Fibroblast of skin of right quadriceps (primary cell): ENCODE measurements at places on chromosomes 3 and 15.
A peak's percentile ranks its signal among the peaks of the same experiment; 100 is the strongest.

DNA sequence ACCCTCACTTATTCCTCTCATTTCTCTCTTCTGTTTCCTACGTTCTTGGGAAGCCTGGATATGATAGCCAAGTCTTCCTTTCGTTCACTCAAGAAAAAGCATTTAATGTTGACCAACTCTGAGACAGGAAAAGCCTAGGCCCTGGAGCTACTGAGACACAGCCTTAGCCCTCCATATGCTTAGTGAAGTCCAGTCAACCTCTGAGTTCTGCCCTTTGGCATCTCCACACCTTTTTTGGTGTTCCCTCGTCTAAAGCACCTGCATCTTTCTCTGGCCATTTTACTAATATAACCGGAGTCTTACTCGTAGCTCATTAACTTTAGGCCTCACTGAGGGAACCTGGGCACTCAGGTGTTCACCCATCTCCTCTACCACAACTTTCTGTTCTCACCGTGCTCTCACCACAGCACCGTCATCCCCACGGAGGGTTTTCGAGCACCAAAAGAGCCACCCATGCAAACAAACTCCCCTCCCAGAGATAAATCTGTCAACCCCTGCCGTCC, 632 bp downstream of the MTHFS start:
- DNase-seq = no peak

DNA sequence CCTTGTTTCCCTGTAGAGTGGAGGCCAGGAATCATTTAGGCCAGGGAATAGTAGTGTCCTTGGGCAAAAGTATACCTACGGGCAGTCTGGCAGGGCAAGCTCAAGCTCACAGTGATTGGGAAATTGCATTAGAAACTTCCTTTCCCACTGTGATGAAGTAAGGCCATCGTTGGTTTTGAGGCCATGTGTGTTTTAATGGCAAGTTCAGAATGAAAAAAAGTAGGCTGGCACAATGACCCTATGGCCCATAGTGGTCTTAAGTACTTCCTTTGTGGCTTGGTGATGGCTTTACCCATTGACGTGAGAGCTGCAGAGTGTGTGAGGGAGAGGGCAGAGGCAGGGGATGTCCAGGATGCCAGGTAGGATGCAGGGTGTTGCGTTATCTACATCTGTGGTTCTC, 28.8 kb downstream of the LIMD1 start:
- no peak for DNase-seq

- DNase-seq = peak; percentile 89
Measured at GRCh38 chr3:172125963-172126457, 86.6 kb downstream of the FNDC3B start.

GRCh38 chr3:112010636-112011035, 11.9 kb downstream of the TAGLN3 start:
- DNase-seq = no peak

DNA sequence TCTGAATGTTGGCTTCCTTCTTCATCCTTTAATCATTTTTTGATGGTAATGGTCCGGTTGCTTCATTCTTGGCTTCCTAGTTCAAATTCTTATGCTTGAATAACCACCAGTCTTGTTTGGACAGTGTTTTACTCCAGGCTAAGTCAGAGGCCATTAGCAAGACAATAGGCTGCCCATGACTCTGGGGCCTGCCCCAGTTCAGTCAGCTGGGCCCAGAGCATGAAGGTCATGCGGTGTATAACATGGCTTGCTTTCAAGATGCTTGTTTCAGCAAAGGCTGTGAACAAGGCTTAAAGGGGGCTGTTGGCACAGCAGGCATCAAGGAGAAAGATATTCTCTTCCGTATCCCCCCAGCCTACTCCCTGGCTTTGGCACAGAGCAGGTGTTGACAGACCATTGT, 13.7 kb downstream of the TM4SF18 start:
- no peak for DNase-seq

DNA sequence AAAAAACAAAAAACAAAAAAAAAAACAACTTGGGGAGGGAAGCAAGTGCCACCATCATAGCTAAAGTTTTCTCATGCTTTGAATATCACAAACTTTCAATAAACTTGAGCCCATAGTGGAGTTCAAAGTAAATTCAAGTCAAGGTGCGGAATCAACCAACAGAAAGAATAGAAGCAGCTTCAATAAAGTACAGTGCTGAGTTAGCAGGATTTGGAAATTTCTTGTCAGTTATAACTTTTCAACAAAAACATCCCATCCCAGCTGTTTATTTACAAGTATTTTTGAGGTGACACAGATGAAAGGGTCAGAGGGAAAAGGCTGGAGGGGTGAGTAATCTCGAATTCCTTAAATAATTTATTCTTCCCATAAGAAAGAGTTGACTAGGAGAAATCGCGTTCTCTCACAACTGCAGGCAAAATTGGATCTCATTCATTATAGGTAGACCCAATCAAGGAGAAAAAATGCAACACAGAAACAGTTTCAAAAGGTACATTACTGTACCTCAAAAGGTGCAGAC, 477.4 kb upstream of the RASGRP1 start:
- no peak for DNase-seq

DNA sequence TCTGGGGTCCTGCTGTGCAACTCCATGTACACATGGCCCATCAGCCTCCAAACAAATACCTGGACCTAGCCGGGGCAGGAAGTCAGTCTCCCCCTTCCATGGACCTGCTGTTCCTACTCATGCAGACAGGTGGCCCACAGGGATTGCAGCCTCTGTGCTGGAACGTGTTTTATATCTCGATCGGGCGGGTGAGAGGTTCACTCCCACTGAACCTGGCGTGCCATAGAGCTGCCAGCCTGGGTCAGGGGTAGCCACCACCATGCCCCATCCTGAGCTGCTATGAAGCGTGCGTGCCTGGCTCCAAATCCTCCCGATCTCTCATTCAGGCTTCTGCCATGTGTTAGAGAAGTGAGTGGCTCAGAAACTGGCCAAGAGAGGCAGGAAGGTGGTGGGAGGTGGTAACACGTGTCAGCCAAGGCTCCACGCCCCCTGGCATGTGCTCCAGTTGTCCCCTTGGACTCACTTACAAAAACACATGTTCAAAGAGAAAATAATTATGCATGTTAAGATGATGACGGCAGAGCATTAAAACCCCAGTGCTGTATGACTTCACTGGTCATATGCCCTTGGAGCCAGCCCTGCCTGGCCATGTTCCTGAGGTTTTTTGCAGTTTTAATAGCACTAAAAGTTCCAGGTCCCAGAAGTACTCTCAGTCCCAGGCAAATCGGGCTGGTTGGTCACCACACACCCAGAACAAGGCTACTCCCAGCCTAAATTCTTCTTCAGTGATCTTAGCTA, 30.6 kb downstream of the CTSH start:
- no peak for DNase-seq

DNA sequence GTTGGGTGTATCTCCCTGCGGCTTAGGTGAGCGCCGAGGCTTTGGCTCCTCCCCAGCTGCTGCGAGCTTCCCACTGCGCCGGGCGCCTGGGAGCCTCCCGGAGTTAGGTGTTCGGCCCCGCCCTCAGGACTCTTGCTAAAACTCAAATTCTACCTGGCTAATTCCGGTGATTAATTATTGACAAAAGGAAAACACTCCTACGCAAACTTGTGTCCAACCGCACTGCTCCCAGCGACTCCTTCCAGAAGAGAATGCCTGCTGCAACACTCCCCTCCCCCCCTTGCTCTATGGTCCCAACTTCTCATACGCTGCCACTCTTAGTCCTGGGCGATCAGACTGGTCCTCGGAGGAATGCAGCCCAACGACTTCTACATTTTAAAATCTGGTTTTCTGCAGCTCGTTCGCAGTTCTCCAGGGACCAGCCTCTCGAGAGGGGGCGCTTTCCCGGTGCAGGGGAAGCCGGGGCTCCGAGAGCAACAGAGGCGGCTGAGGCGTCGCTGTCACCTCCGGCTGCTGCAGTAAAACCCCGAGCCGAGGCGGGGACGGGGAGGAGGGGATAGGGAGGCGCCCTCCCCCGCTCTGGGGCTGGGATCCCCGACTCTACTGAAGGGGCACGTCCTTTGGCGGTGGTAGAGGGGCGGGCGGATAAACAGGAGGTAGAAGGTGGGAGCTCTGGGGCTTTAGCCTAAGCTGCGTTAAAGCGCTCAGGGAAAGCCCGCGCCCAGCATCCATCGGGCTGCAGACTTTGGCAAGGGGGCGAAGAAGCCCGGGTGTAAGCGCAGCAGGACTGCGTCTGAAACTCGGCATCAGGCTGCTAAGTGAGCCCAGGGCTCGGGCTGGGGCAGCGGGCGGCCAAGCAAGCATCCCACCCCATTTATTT, at the start of gene SPTSSB:
SPTSSB (minus strand) TSS at position 77 of the 880 bp plus-strand sequence. CDS start 25,194 bp downstream, outside the sequence.
- DNase-seq = peak; percentile 13

- DNase-seq = peak; percentile 88
Measured at GRCh38 chr3:139534455-139534812, 5.1 kb downstream of the RBP1 start.

DNA sequence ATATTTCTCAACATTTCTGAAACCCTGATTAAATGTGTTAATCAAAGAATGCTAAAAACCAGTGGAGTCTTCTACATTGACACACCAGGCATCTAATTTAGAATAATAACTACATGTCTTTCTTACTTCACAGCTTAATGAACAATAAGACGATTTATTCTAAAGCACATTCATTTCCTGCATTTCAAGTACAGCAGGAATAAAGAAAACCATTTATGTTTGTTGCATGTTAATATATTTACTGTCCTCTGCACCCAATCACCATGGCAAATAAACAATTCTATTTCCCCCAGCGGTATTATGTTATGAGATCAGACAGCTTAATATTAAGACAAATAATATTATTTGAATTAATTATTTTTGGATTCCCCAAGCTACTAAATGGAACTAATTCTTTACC, 1336.3 kb upstream of the CADM2 start:
- no peak for DNase-seq

DNA sequence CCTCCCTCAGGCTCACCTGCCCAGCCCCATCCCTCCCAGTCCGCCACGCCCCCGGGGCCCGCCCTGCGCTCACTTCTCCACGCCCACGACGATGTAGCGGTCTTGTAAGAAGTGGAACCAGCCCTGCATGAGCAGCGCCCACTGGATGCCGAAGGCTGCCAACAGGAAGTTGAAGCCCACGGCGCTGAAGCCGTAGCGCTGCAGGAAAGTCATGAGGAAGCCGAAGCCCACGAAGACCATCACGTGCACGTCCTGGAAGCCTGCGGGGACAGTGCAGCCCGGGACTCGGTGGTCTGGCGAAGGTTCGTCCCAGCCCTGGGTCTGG, 9.7 kb downstream of the RHCG start:
- no peak for DNase-seq

GRCh38 chr3:55441499-55441898, 45.6 kb downstream of the WNT5A start:
- DNase-seq = no peak
